ENCODE measurements at places on chromosomes 16 and 17. TPM values are rescaled to one million over a fixed set of nuclear protein-coding genes. Genes with fewer than 3 reads are reported as not detected.

TAT gene
- not detected for polyA plus RNA-seq

ZFP90 gene
- polyA plus RNA-seq, result 18.6 TPM

PRSS21 gene
- polyA plus RNA-seq, result 0.28 TPM

XPO6 gene
- polyA plus RNA-seq, result 58.1 TPM

BICDL2 gene
- not detected for polyA plus RNA-seq

- DNase-seq, result no peak
Observed at GRCh38 chr16:31128711-31129567, 6.6 kb downstream of the PRSS8 start.

- no peak for DNase-seq
Observed at GRCh38 chr16:2975161-2975795, 5.0 kb downstream of the PKMYT1 start.

DNA sequence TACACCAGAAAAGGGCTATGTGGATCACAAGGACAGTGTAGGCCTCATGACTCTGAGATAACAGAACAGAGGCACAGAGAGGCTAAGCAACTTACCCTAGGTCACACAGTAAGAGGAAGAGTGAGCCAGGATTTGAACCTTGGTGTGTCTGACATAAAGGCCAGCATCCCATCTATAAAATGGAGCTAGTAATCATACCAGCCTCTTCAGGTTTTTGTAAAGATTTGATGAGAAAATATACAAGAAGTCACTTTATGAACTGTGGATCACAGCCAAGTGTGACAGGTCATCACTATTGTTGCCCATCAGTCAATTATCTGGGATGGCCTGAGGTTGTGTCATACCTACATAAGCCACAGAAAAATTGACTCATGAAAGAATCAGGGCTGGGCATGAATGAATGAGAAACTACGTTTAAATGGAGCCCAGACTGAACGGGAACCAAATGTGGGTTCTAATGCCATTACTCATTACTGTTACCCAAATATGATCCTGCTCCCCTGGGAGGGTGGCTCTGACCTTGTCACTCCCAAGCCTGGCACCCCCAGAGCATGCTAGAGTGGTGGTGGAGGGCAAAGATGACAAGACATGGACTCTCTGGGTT is 21.0 kb downstream of the FBXO39 start:
- DNase-seq, result no peak

GRCh38 chr17:50493744-50494143 is 14.5 kb upstream of the MYCBPAP start:
- no peak for DNase-seq

DNA sequence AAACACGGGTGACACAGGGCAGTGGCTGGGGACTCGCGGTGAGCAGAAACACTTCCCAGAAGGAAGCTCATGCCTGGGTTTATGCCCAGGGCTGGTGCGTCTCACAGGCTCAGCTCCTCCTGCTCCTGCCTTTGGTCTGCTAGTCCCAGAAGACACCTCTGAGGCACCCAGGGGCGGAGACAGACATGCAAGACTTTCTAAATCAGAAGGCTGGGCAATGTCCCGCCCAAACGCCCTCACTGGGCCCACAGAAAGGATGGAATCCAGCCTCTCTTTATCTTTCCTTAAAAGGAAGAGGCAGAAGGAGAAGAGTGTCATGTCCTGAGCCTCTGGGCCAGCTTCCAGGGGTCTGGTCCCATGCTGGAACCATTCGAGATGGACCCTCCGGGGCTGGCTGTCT is 197.7 kb upstream of the RPL38 start:
- DNase-seq, result no peak

DNA sequence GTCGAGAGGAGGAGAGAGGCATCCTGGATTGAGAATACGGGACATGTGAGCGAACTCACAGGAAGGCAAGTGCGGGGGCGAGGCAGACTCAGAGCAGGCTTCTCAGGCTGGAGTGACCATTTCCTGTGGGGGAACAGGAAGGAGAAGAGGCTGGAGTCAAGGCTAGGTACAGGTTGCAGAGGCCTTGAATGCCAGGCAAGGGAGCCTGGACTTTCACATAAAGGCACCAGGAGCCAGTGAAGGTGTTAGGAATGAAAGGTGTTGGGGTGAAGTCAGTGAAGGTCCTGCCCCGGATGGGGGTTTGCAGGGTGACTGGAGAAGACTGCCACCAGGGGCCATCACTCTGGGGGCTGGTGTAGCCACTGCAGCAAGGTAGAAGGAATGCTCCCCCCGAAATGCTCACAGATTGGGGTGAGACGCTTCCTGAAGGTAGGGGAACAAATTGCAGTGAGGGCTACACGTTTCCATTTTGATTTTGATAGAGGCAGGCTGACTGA is 5.3 kb upstream of the GPRC5C start:
- no peak for DNase-seq

DNA sequence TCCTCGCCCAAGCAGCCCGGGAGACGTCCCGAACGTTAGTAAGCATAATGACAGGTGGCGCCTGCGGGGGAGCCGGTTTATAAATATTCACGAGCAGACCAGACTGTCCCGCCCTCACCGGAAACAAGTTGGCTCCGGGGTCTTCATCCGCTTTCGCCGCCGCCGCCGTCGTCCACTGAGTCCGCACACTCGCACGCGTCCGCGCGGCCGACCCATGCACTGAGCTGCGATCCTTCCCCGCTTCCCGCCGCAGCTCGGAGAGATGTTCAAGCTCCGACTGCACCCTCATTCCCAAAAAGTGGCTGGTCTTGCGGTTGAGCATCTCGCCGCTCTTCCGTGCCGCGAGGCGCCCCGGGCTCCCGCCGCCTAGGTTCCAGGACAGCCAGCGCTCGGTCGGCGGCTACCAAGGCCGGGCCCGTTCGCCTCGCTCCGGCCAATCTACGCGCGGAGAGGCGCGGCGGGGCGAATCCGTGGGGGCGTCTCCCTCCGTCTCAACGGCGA is 385 bp downstream of the CFAP119 start:
- no peak for DNase-seq

GRCh38 chr16:85303354-85303883 is 191.1 kb upstream of the CIBAR2 start:
- no peak for DNase-seq
